ENCODE measurements at places on chromosomes 13 and 19.

GRCh38 chr19:16561382-16561781, 10.8 kb downstream of the SLC35E1 start:
- DNase-seq = no peak

DNA sequence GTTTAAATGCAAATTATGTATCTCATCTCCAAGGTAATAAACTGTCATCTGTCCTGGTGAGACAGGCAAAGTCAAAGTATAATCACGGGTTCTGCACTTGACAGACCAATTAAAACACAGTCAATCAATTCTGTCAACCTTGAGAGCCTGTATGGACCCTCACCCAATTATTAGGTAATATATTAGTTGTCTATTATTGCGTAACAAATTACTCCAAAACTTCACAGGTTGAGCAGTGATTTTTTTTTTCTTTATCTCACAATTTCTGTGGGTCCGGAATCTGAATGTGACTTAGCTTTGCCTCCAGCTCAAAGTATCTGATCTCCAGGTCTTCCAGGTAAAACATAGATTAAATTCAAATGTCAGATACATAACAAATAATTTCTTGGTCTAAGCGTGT, 707.4 kb upstream of the ARGLU1 start:
- DNase-seq = no peak

GRCh38 chr13:20669162-20669561, 34.3 kb upstream of the IL17D start:
- no peak for DNase-seq

GRCh38 chr13:98504371-98504963, 72.4 kb downstream of the STK24 start:
- DNase-seq = no peak

Data from C1 segment of cervical spinal cord (tissue), 14 donors.